Stimulated activated CD4-positive, alpha-beta T cell treated with anti-CD3 and anti-CD28 coated beads, Interleukin-1b, Interleukin-23, amount 100 ng/mL, for 48 hours (primary cell): ENCODE measurements at places on chromosomes 6 and 20.

DNA sequence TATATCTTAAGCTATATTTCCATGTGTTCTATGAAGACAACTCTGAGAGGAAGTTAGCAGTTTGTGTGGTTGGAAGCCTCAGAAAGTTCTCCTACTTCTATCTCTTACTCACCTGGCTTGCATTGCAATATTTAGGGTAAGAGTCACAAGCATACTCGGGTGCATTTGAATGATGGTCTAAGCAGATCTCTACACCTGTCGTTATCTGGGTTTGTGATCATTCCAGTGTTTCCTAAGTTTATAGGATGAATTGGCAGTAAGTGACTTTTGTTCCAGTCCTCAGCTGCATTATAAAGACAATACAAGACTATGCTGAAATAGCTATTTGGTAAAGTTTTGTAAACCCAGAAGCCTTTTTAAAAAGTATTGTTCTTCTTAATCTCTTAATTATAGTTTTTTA, 36.9 kb downstream of the CBFA2T2 start:
- DNase-seq = no peak

- no peak for DNase-seq
Observed at GRCh38 chr6:124927806-124928205, 34.4 kb upstream of the RNF217 start.

DNA sequence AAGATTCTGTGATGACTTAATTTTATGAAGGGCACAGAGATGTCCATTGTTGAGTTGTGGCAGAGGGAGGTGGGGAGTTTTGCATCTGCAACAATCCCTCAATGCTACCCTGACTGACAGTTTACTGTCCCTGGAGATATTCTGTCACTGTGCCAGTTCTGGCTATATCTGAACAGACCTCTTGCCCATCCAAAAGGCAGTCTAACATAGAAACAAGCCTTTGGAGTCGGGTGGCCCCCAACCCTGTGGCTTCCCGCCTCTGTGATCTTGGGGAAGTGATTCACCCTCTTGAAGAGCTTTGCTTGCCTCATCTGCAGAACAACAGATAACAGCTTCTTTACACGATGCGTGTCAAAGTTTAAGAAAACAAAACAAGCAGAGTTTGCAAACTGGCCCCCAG, 3.8 kb upstream of the E2F1 start:
- peak; percentile 63 for DNase-seq

DNA sequence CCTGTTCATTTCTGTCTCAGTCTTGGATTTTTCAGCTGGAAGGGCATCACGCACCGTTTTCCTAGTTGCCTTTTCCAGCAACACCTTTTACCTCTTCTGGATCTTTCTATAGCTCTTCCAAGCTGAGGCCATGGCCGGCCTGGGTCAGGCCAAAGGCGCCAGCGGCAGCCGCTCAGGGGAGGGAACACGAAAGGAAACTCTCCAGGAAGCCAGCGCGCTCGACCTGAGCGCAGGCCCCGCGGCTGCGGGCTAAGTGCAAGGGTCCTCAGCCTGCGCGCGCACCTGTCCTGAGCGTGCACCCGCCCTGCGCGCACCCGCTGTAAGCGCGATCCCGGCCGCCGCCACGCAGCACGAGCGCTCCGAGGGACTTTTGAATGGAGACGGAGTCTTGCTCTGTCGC, 43.8 kb upstream of the TMEM181 start:
- no peak for DNase-seq

GRCh38 chr20:51861726-51862466, 59.6 kb upstream of the SALL4 start:
- no peak for DNase-seq

DNA sequence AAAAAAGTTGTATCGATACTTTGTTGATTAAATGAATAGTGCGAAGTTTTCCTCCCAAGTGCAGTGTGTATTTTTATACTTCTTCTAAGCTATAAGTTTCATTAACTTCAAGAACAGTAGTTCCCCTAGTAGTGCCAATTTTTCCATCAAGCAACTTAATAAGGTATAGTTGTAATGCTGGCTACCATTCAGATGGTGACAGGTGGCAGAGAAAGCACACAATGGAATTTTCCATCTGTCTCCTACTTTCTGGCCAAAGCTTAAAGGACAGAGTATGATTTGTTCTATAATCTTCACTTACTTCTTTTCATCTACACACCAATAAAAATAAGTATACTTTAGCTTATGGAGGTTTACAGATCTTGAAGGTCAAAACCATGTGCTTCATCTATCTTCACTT, 431.1 kb downstream of the NKAIN2 start:
- DNase-seq = no peak

GRCh38 chr6:26571592-26572296, 25.0 kb upstream of the ABT1 start:
- peak; percentile 69 for DNase-seq

- DNase-seq = no peak
Observed at GRCh38 chr6:125668071-125668470, 81.4 kb upstream of the HEY2 start.

GRCh38 chr20:22582386-22582963, 1.9 kb downstream of the FOXA2 start:
- DNase-seq = no peak

- DNase-seq = peak; percentile 34
Observed at GRCh38 chr6:158040051-158040803, 58.6 kb downstream of the SYNJ2 start.

DNA sequence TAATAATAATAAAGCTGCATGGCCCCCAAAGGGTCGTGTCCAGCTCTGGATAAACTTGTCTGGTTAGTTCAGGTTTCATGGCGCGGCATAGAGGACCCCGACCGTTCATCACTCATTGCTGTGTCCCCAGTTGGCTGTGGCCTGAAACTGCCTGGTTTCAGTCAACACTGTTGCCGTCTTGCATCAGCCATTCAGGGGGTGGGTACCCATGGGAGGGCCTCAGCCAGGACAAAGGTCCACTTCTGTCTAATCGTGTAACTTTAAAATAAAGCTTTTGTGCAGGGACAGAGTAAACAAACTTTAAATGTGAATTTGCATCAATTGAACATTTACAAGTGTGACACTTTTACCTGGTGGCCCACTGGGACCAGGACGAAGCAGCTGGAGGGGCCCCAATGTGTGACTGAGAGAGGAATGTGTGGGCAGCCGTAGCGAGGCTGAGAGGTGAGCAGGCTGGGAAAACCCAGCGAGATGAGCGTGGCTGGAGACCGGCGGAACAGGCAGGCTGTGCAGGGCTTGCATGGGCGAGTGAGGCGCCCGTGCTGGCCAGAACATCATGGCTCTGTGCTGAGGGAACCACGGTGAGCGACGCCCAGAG, 22.3 kb upstream of the UNC93A start:
- DNase-seq = no peak

DNA sequence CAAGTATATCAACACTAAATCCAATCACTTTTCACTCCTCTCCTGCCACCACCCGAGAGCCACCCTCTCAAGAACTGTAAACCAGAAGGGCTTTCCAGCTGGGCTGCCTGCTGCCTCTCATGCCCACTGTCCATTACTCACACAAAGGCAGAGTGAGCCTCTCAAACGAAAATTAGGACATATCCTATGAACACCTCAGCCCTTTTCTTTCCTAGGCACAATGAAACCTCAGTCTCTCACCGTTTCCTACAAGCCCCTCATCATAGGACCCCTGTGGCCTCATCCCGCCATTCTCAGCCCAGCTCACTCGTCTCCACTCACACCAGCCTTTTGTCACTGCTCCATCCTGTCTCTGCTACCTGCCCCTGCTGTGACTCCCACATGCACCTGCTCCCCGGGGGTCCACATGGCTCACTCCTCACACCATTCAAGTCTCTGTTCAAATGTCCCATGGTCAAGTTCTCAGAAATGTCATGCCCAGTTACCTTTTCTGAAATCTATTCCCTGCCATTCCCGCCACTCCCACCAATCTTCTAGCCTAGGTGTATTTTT, 7.4 kb downstream of the HLA-F start:
- no peak for DNase-seq

DNA sequence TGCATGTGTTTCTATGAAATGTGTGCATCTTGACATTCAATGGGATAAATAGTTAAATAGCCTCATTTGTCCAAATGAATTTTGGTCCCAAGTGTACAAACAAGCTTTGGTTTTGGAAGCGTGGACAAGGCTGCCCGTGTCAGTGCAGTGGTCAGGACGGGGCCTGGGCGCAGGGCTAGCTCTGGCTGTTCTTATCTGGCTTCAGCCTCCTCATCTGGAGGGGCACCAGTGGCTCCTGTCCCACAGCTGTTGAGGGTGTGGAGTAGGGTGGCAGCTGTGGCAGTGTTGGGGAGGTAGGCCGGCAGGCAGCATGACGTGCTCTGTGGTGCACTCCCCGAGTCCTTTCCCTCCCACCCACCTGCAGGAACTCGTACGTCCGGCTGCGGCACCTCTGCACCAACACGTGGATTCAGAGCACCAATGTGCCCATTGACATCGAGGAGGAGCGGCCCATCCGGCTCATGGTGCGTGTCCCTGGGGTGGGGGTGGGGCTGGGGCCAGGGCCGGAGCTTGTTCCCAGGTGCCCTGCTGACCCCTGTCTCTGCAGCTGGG, 43.5 kb downstream of the ITPR3 start:
- DNase-seq = no peak

- DNase-seq = no peak
Observed at GRCh38 chr6:67252663-67253062, 1382.4 kb upstream of the ADGRB3 start.
